ENCODE measurements at places on chromosomes 1 and 21. TPM values are rescaled to one million over a fixed set of nuclear protein-coding genes. Genes with fewer than 3 reads are reported as not detected.

DNA sequence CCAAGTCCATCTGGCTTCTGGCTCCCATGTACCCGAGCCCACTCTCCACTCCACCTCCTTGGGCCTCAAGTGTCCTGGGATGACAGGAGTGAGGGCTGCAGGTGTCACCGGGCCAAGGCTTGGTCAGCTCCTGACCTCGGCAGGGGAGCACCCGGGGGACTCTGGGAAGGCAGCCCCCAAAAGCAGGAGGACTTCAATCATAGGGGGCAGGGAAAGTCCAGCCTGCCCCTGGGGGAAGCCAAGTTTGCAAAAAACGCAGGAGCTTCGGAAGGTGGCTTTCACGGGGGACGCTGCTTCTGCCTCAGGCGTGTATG is 56.8 kb downstream of the KCNAB2 start:
- no peak for DNase-seq

- DNase-seq, result no peak
Observed at GRCh38 chr1:3921765-3922164, 21.7 kb upstream of the C1orf174 start.

DNA sequence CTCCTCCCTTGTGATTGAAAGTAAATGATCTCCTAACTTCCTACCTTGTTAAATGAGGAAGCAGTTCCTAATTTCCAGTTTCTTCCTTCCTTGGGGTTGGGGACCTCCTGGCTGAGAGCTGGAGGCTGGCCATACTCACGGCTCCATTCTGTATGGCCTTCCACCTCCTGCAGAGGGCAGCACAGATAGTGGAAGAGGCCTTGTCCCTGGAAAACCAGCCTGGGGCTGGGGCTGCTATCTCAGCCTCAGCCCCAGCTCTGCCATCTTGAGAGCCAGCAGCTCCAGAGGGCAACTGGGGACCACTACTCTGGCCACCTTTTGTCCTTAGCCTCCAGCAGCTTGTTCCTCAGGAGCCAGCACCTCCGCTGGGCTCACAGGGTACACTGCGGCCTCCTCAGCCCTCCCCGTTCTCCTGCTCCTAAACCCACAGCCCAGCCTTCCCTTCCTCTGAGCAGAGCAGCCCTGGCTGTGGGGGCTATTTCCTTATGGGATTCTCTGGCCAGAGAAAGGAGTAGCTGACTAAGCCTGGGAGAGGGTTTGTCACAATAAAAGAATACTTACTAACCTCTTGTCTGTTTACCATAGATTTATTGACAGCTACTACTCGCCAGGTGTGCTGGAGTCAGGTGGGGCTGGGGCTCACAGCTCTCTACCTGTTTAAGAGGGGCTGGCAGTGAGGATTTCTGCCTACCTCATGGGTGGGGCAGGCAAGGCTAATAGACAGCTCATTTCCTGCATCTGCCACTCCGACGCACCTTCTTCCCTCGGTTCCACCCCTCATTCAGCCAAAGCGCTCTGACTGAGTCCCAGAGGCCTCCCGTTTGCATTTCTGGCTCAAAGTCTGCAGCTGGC is 6.3 kb downstream of the TMEM234 start:
- DNase-seq, result peak; percentile 66

Gene RIPPLY3
- total RNA-seq, result not detected

GRCh38 chr1:19418503-19418971 is 66.8 kb downstream of the CAPZB start:
- peak; percentile 84 for DNase-seq
